ENCODE measurements at places on chromosomes 2 and 18. TPM values are rescaled to one million over a fixed set of nuclear protein-coding genes. Genes with fewer than 3 reads are reported as not detected.

CD28 gene
- not detected for total RNA-seq

MEIS1 gene
- total RNA-seq, result 4.2 TPM

SLC30A3 gene
- not detected for total RNA-seq

STK11IP gene
- 11.7 TPM for total RNA-seq

LIMS3 gene
- total RNA-seq, result 0.61 TPM

GULP1 gene
- total RNA-seq, result 135 TPM

TXNDC2 gene
- not detected for total RNA-seq

SMYD5 gene
- 24.3 TPM for total RNA-seq

PPP1CB gene
- total RNA-seq, result 206 TPM

HRH4 gene
- total RNA-seq, result not detected
